ENCODE measurements at places on chromosomes 6 and 20.

- DNase-seq, result peak; percentile 73
Measured at GRCh38 chr6:154039231-154039842, at the start of gene OPRM1. Gene OPRM1 (plus strand): TSS chr6:154039240. CDS start chr6:154039545, 305 bp downstream.

GRCh38 chr6:128558924-128559323, 38.5 kb upstream of the PTPRK start:
- DNase-seq, result no peak

DNA sequence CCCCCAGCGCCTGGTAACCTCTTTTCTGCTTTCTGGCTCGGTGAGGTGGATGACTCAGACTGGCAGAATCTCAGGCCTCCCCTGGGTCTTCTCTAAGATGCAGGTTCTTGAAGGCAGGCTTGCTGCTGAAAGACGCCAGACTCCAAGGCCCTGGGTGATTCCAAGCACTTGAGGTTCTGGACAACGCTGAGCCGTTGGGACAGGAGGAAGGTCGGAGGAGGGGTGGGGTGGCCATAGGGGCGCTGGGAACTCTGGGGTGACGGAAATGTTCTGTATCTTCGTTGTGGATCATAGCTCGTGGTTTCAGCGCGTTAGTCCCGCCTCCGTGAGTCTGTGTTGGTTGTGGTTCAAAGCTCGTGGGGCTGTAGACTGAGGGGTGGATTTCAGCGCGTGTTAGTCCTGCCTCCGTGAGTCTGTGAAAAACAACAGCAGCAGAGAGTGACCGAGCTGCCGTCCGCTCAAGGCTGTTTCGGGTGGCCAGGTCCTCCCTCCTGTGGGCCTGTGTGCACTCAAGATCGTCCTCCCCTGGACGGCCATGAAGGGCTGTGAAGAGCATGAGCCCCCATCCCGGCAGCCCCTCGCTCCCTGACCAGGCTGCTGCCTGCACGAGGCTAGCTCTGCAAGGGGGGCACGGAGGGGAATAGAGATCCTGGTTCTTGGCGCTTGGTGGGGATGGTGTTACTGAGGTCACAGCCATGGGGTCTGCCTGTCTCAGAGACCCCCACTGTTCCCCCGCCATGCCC, 7.7 kb downstream of the NTSR1 start:
- DNase-seq, result no peak

DNA sequence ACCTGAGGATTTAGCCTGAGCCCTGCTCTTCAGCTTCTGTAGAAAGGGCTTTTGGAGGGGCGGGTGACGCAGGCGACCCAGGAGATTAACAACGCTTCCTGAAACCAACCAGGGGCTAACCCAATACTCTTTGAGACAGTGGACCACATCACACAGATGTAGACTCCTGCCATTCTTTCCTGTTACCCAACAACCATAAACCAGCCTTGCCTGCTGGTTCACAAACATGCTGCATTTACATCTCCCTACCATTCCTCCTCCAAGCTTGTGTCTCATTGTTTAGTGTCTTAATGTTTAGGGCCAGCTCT, 28.3 kb downstream of the PPP1R16B start:
- DNase-seq, result no peak

DNA sequence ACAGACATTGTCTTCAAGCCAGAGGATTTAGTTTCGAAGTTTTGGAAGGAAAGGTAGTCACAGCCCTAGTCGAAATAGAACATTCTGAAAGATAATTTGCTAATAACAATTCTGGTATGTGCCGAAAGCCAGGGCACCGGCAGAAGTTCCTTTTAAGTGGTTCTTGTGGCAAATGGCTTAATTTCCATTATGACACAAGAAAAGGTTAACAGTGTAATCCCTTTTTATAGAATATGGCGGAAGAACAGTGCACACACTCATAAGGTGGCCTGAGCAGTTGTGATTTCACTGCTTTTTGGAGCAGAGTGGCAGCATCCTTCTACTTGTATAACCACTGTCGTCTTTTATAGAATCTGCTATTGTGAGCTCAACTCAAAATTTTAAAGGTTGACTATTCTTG, 152.4 kb downstream of the SASH1 start:
- no peak for DNase-seq

DNA sequence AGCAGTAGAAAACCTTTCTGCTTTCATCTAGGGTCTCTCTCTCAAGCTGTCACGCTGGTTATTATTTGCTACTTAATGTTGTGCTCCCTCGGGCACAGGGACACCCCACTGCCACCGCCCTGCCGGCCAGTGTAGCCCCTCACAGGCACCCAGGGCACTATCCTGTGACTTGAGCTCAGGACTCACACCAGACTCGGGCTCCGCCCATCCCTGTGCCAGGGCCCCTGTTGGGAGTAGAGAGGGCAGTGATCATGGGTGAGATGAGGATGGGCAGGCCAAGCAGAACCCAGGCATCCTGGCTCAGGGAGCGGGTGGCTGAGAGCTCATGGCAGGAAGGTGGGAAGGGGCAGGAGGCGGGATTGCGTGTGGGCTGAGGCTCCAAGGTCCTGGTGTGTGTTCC, 371.9 kb downstream of the ZFAND3 start:
- no peak for DNase-seq

DNA sequence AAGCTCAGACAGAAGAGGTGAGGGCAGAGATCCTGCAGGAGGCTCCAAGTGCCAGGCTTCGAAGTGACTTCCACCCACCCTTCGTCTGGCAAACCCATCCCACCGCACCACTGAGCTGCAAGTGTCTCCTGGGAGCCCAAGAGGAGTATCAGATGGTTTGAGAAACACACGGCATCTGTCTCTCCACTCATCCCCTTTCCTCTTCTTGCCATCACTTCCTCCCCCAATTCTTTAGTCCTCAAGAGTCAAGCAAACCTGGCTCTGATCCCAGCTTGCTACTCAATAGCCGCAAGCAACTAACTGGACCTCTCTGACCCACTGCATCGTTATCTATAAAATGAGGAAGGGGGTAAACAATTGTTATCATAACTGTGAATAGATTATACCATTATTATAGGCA, 142.1 kb downstream of the BMP7 start:
- no peak for DNase-seq

GRCh38 chr6:138403801-138404665, at the start of gene HEBP2:
Gene HEBP2 (plus strand): TSS chr6:138404223. CDS start chr6:138404496, 273 bp downstream.
- DNase-seq, result peak; percentile 94

DNA sequence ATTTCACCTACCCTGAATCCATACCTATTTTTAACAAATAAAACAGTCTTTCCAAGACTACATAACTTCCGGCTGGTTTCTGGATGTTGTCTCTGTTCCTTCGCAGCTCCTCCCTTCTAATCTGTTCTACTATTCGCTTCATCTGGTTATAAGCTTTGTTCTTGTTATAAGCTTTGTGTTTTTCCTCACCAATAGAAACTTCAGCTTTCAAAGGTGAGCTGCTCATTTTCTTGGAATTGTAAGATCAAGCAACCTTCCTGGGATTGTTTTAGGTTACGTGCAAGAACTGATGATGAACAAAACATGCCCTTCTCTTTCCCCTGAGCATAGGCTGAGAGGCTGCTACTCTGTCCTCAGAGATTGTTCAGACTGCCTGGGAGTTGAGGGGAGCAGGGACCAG, 2.1 kb downstream of the GFOD1 start:
- DNase-seq, result no peak

DNA sequence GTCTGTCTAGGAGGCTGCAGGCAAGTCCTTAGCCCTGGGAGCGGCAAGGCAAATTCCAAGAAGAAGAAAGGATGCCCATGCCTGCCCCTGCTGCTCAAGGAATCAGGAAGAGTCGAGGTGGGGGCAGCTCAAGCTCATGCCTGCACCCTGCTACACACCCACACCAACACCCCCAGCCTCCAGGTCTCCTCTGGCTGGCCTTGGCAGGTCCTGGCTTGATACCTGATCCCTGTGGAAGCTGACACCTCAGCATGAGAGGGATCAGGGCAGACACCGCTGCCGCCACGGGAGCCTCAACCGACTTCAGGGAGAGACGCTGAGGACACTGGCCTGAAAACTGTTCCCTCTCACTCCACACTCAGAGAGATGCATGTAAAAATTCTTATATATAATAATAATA, 35.5 kb upstream of the MAFB start:
- no peak for DNase-seq

- DNase-seq, result peak; percentile 92
Measured at GRCh38 chr6:125779924-125780539, 10.7 kb upstream of the NCOA7 start.

- DNase-seq, result no peak
Measured at GRCh38 chr6:45610832-45611231, 233.1 kb upstream of the SUPT3H start.

DNA sequence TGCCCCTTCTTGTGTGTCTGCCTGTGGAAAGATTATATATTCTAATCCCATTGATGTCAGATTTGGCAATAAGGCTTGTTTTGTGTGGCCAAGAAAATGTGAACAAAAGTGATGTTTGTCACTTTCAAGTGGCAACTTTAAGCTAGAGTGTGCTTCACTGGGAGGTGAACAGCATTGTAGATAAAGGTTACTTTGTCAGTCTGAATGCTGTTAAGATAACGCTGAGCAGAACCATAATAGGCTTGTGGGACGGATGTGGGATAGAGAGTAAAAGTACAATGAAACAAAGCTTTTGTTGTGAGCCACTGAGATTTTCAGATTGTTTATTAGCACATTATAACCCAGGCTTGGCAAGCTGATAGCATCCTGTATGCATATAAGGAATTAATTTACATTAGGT, 303.8 kb upstream of the MAN1A1 start:
- no peak for DNase-seq

DNA sequence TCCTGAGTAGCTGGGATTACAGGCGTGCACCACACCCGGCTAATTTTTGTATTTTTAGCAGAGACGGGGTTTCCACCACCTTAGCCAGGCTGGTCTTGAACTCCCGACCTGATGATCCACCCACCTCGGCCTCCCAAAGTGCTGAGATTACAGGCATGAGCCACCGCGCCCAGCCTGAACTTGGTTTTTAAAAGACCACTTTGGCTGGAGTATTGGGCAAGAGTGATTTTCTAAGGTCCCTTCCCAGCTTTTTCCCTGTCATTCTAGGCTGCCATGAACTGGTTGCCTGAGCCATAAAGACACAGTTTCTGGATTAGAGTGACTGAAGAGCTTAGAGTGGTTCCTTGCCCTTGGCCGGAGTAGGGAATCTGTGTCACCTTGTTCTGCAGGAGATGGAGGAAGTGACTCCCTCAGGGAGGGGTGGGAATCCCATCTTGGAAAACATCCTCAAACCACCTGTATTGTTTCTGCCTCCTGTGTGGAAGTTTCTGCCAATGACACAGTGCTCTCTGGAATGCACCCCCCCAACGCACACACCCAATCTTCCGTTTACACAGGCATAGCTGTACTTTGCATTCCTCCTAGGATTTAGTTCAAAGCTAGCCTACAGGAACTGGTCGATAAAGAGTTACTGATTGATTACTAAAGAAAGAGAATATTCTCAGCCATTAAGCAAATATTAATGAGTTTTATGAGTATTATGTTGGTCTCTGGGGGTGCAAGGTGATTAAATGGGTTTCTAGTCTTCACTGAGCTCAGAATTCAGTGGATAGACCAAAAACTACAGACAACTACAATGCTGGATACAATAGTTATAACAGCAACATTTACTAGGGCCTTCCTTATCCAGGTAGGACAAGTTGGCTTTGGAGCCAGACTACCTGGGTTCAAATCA, 18.2 kb downstream of the BCL2L1 start:
- DNase-seq, result no peak

DNA sequence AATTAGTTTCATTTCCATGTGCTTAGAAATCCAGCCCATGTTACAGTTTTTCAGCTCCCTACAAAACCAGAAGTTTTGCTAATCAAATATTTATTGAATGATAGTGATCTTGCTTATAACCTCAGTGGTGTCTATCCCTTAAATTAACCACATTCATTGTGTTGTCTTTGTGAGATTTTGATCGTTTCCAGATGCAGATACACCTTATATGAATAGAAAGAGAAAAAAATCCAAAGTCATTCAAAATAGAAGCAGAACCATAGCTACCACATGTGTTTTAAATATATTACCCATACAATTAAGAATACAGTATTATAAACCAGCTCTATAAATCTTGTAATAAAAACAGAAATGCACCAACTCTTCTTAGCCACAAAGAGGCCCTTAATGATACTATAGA, 60.6 kb upstream of the RREB1 start:
- no peak for DNase-seq
